Right renal cortex interstitium (tissue), 3 donors: ENCODE measurements at places on chromosomes 5 and 9. TPM values are rescaled to one million over a fixed set of nuclear protein-coding genes. Genes with fewer than 3 reads are reported as not detected.

Gene SH3GL2
- 5.4 TPM for polyA plus RNA-seq

Gene NKD2
- polyA plus RNA-seq, result 12.9 TPM

Gene OR2S2
- not detected for polyA plus RNA-seq

Gene BARHL1
- not detected for polyA plus RNA-seq

Gene C5orf58
- polyA plus RNA-seq, result 0.15 TPM

Gene SURF2
- 25.1 TPM for polyA plus RNA-seq

Gene GFRA3
- 3.8 TPM for polyA plus RNA-seq

Gene WWC1
- polyA plus RNA-seq, result 89.7 TPM

Gene SPATA31A1
- not detected for polyA plus RNA-seq

Gene CDC20B
- polyA plus RNA-seq, result 0.87 TPM

Gene TPPP
- 3.9 TPM for polyA plus RNA-seq

Gene TRPM3
- 15.9 TPM for polyA plus RNA-seq

Gene ENHO
- polyA plus RNA-seq, result 1.4 TPM

DNA sequence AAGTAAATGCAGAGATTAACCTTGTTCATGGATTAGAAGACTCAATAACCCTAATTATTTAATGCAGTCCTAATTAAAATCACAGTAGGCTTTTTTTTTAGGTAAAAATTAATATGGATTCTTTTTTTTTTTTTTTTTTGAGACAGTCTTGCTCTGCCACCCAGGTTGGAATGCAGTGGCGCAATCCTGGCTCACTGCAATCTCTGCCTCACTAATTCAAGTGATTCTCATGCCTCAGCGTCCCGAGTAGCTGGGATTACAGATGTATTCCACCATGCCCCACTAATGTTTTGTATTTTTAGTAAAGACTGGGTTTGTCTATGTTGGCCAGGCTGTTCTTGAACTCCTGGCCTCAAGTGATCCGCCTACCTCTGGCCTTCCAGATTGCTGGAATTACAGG, 40.6 kb downstream of the DENND4C start:
- no peak for DNase-seq

GRCh38 chr9:136010176-136010575, 49.0 kb upstream of the UBAC1 start:
- no peak for DNase-seq

GRCh38 chr9:95058121-95058785, 259.3 kb downstream of the FANCC start:
- no peak for DNase-seq

DNA sequence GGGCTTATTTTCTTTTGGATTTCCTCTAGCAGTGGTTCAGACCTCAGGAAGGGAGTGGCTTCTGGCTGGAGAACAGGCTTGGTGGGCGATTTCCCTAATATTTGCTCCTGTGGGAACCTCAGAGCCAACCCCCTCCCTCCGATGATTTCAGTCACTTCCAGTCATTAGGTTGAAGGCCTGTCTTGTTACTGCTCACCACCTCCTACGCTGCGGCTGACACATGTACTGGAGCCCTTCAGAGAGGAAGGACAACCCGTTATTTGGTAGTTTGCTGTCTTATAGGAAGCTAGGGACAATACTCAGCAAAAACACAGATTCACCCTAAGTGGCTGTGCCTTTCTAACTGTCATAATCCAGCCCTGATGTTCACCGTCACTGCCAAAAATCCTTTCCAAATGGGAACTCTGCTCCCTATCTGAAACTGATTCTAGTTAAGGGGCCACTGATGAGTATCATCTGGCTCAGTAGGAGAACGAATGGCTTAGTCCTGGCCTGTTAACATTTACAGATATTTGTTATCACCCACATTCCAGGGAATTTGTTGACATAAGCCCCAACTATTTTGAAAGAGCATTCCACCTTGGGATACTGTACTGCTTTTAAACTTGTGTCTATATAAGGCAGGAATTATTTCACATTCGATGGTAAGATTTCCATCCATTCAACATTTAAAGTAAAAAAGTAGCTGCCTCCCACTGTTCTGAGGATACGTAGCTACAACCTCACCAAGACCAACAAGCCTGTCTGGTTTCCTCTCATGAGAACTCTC, 29.3 kb upstream of the ANKH start:
- DNase-seq, result no peak

- DNase-seq, result no peak
These were observed 92.0 kb upstream of the ERCC6L2 start for GRCh38 chr9:95783426-95783975.

- DNase-seq, result no peak
These were observed 66.1 kb downstream of the OSMR start for GRCh38 chr5:38911933-38912332.

- no peak for DNase-seq
These were observed 41.6 kb downstream of the RAB14 start for GRCh38 chr9:121160025-121160424.

- DNase-seq, result no peak
These were observed 652.2 kb upstream of the RGMB start for GRCh38 chr5:98121036-98121936.

- DNase-seq, result peak; percentile 52
These were observed 56.2 kb downstream of the PLAC8L1 start for GRCh38 chr5:146048994-146049703.

- no peak for DNase-seq
These were observed 221.2 kb downstream of the DMRT2 start for GRCh38 chr9:1271367-1271766.

DNA sequence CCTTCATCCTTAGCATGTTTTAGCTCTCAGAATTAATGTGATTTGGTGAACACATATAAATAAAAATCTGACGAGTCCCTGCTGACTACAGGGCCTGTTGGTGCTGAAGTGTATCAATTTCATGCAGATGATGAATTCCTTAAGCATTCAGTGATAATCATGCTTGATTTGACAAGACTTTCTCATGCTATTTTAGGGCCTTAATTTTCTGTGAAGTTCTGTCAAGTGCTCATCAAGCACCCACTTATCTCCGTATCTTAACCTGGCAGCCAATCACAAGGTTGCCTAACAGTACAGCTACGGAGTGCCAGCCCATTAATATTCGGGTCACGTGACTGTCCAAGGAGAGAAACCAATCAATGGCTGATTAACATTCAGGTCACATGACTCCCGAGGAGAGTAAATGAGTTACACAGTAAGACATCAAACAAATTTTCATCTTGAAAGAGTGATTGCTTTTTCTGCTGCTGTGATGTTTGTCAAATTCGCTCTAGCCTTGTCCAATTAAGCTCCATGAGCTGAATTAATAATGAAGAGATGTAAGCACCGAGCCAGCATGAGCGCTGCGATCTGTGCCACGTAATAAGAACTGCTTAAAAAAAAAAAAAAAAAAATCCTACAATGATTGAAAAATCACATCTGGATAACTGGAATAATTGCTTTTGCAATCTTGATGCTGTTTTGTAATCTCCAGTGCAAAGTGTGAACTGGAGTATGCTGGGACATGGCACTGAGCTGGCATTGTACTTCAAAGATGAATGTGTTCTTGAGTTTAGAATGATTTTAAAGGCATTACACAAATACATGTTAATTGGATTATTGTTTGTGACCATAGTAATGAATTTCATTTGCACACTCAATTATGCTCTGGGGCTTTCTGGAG, 104.3 kb upstream of the SPATA31D4 start:
- no peak for DNase-seq

DNA sequence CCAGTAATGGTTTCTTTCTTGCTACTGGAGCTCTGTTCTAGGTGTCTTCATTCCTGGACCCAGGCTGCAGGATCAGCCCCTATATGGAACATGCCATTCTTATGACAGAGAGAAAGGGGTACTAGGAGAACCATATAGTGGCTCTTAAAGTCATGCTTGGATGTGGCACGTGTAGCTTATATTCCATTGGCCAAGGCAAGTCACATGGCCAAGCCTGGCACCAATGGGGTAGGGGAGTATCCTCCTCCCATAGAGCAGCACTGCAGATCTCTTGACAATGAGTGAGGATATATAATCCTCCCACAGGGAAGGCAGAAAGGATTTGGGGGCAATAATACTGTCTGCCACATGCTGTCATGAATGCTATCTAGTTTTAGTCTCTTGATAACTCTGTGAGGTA, 193.3 kb downstream of the PALM2AKAP2 start:
- no peak for DNase-seq

GRCh38 chr9:530681-531080, 310.8 kb upstream of the DMRT1 start:
- DNase-seq, result no peak

- no peak for DNase-seq
These were observed 35.2 kb upstream of the IL7R start for GRCh38 chr5:35821513-35821912.

DNA sequence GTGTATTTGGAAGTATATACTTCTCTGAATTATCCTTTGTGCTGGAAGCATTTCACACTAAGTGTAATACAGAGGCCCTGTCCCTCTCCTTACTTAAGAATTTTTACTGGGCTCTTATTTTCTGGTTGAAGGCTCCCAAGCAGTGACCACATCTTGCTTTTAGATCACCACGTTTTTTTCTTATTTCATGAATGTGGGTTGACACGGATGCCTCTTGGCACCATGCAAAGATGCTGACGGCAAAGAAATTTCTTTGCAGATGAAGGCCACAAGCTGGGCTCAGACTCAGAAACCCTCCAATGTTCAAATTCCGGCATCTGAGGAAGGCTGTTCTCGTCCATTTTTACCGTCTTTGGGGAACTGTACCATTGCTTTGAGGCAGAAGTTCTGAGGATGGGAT, 168.5 kb downstream of the HMHB1 start:
- DNase-seq, result no peak

GRCh38 chr5:117888688-117889087, 1099.7 kb downstream of the DTWD2 start:
- DNase-seq, result no peak

DNA sequence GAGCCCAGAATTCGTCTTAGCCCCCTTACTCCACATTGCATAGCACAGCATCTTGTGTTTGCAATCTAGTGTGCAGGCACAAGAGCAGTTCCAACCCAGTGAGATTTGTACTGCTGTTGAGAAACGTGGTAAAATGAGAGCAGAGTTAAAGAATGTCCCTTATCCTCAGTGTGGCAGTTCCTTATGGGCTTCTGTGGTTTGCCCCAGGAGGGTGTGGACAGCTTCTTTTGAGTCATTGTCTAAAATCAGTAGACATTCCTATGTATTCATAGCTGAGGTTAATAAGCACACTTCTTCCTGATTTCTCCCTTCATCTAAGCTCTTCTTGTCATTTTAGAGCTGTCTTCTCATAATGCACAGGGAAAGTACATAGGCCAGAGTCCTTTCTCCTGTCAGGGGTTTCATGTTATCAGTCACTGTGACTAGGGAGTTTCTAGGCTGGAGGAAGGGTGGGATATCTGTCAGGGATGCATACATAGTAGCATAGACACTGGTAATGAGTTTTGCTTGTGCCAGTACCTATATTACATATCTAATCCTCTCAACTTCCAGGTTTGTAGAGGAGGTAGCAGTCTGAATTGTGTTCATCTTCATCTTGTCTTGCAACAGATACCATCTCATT, 2.0 kb upstream of the CAVIN4 start:
- DNase-seq, result no peak

- DNase-seq, result no peak
These were observed 107.4 kb upstream of the LARP1 start for GRCh38 chr5:154647761-154648145.
